ENCODE measurements at places on chromosomes 16 and 17. TPM values are rescaled to one million over a fixed set of nuclear protein-coding genes. Genes with fewer than 3 reads are reported as not detected.

Gene PRSS53
- polyA plus RNA-seq, result 1.5 TPM

Gene FOXC2
- 0.46 TPM for polyA plus RNA-seq

Gene FUS
- polyA plus RNA-seq, result 745 TPM

Gene TCAP
- polyA plus RNA-seq, result 1.2 TPM

Gene UMOD
- not detected for polyA plus RNA-seq

All from A549 (cell line).